ENCODE measurements at places on chromosomes 16 and 17.

- no peak for DNase-seq
Measured at GRCh38 chr16:6541267-6541666, 791.4 kb upstream of the RBFOX1 start.

- peak; percentile 89 for DNase-seq
Measured at GRCh38 chr16:788399-789126, at the start of gene CHTF18. Gene CHTF18 (plus strand): TSS chr16:788620. CDS start chr16:788685, 65 bp downstream.

- no peak for DNase-seq
Measured at GRCh38 chr16:61681673-61682072, 354.6 kb downstream of the CDH8 start.

- no peak for DNase-seq
Measured at GRCh38 chr17:46763416-46763815, 55.1 kb downstream of the WNT3 start.

DNA sequence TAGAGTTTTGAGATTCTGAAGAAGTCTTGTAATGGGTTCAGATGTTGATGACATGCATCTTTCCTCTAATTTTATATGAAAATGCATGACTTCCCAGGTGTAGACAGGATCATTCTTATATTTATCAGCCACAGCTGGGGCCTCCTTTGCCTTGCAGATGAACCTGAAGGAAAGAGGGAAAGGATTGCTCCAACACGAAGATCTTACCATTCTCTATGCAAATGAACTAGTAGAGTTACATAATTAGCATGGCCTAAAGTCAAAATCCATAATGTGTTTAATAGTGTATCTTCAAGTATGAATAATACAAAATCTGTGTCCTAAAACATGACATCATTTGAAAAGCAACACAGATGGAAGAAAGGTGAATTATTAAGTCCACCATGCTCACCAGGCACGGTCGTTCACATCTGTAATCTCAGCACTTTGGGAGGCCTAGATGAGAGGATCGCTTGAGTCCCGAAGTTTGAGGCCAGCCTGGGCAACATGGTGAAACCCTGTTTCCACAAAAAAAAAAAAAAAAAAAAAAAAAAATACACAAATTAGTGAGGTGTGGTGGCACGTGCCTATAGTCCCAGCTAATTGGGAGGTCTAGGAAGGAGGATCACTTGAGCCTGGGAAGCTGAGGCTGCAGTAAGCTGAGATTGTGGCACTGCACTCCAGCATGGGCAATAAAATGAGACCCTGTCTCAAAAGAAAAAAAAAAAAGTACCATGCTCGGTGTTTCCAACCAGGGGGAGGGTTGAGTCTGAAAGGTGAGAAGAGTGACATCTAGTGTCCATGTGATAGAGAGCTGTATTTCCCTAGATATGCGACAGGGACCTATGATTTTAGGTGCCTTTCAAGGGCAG lies 6.3 kb downstream of the VWA3A start:
- DNase-seq, result peak; percentile 70

DNA sequence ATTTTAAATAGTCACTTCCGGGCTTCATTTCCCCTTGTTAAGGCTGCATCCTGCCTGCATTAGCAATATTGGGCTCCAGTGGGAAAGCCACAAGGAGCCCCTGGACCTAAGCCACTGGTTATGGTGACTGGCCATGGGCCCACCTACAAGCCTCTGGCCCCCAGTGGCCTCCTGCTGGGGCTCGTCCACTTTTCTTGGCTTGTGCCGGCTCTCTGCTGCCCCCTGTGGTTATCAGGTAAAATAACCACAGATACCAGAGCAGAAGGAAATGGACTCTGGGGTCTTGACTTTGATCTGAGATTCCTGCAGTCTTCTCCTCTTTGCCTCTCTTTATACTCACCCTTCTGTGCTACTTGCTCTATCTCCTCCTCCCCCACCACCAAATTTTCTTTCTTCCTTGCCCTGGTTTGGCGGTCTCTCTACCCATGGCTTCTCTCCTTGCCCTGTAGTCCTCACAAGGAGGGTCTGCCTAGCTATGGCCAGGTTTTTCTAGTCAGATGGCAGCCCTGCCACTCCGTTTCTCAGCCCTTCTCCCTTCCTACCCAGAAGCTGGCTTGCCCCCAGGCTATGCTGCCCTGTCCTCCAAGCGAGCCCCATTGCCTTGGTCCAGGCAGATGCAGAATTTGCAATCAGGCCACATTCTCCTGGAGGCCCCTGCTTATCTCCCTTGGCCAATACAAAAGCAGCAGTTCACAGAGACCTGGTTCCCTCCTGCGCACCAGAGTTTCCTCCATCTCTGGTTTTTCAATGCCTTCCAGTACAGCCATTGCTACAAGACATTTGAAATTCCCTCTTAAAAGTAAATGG lies 82.9 kb upstream of the RCVRN start:
- DNase-seq, result peak; percentile 60

- no peak for DNase-seq
Measured at GRCh38 chr17:78532922-78533640, 44.1 kb downstream of the DNAH17 start.

GRCh38 chr17:82743344-82744219 lies 8.2 kb downstream of the FN3K start:
- no peak for DNase-seq

GRCh38 chr16:55398762-55399161 lies 74.8 kb downstream of the IRX6 start:
- no peak for DNase-seq
